ENCODE measurements at places on chromosomes 1 and 21.

DNA sequence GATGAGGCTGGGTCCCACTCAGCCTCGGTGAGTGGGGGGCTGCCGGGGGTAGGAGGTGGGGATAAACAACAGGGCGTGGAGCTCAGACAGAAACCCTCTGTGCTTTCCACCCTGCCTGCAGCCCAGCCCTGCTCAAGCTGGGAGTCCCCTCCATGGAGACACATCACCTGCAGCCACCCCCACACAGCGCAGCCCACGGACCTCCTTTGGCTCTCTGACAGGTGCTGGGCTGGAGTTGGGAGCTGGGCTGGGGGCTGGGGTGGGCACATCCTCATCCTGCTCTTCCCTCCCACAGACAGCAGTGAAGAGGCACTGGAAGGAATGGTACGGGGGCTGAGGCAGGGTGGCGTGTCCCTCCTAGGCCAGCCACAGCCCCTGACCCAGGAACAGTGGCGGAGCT, 1.9 kb upstream of the CATSPER4 start:
- no peak for DNase-seq

- no peak for DNase-seq
These were observed 6.4 kb downstream of the GFI1 start for GRCh38 chr1:92480200-92480812.

- no peak for DNase-seq
These were observed 41.7 kb upstream of the RAB4A start for GRCh38 chr1:229229137-229229720.

- no peak for DNase-seq
These were observed 14.8 kb downstream of the KCNN3 start for GRCh38 chr1:154855186-154855851.

GRCh38 chr21:34802180-34802899, 133.5 kb downstream of the CLIC6 start:
- no peak for DNase-seq

- peak; percentile 46 for DNase-seq
These were observed 164.2 kb upstream of the C1orf21 start for GRCh38 chr1:184222652-184223052.

DNA sequence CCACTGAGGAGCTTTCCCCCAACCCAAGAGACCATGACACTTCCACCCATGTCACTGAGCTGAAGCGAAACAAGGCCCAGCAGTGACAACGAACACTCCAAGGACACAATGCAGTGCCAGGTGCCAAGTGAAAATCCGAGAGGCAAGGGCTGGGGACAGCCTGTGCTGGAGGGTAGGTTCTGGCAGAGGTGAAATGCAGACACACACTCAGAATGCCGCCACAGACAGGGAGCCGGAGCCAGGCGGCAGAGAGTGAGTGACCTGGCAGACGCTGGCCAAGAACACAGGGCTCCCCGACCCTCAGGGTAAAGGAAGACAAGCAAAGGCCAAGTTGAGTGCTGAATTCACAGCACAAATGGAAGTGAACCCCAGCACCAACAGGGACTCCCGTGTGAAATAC, 78.9 kb downstream of the CD46 start:
- no peak for DNase-seq

GRCh38 chr1:65694933-65695332, 97.8 kb upstream of the PDE4B start:
- no peak for DNase-seq

DNA sequence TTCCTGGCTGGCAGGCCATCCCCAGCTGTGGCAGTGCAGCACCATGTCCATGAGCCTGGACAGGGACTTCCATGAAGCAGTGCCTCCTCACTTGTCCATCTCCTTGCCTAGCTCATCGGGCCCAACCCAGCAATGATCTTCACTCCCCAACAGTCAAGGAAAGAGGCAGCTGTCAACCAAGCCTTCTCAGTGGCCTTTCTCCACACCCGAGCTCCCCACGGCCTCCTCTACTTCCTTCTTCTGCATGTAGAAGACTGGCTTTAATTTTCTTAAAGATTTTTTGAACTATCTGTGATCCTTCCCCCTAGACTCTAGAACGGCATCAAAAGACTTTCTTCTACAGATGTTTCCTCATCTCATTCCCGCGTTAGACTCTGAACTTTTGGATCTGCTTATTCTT, 65.5 kb upstream of the COA6 start:
- no peak for DNase-seq
